ENCODE measurements at places on chromosomes 2 and 18. TPM values are rescaled to one million over a fixed set of nuclear protein-coding genes. Genes with fewer than 3 reads are reported as not detected.

MDH1B gene
- 0.66 TPM for total RNA-seq

GNLY gene
- not detected for total RNA-seq

PIEZO2 gene
- 3.9 TPM for total RNA-seq

CELF4 gene
- total RNA-seq, result 1.7 TPM

C2orf81 gene
- total RNA-seq, result 1.2 TPM

Data from pancreas (tissue), 10 donors.